ENCODE measurements at places on chromosomes 4 and X.

DNA sequence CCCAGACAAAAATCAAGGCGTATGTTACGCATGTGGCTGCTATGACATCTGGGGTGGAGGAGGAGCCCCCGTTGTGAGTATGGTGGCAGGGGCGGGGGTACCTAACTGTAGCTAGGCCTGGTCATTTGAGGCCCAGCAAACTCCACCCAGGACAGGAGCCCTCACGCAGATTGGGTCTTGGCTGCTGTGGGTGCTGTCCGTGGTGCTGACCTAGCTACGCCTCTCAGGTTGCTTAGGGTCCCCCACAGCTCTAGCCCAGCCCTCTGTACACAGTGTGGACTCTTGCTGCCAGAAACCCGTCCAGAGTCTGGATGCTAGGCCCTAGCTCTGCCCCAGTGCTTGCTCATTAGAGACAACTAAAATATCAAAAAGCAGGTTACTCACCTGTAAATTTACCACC lies 146.7 kb upstream of the PSAPL1 start:
- no peak for DNase-seq

GRCh38 chrX:68897118-68897945 lies 68.5 kb downstream of the EFNB1 start:
- DNase-seq = no peak

- no peak for DNase-seq
These were observed 4.3 kb downstream of the IL1RAPL1 start for GRCh38 chrX:28591542-28591941.

GRCh38 chrX:130097507-130098209 lies 12.6 kb downstream of the ELF4 start:
- no peak for DNase-seq

DNA sequence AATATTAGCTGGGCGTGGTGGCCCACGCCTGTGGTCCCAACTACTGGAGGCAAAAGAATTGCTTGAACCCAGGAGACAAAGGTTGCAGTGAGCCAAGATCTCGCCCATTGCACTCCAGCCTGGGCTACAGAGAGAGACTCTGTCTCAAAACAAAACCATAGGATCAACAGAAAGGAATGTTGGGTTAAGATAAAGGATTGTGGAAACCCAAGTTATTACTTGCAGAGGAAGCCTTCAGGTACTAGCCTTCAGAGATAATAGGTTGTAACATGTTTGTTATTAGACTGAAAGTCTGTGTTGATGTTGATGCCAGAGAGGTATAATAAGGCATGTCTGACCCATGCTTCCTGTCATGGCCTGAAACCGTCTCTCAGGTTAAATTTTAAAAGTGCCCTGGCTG lies 16.9 kb downstream of the SSX5 start:
- DNase-seq = no peak

DNA sequence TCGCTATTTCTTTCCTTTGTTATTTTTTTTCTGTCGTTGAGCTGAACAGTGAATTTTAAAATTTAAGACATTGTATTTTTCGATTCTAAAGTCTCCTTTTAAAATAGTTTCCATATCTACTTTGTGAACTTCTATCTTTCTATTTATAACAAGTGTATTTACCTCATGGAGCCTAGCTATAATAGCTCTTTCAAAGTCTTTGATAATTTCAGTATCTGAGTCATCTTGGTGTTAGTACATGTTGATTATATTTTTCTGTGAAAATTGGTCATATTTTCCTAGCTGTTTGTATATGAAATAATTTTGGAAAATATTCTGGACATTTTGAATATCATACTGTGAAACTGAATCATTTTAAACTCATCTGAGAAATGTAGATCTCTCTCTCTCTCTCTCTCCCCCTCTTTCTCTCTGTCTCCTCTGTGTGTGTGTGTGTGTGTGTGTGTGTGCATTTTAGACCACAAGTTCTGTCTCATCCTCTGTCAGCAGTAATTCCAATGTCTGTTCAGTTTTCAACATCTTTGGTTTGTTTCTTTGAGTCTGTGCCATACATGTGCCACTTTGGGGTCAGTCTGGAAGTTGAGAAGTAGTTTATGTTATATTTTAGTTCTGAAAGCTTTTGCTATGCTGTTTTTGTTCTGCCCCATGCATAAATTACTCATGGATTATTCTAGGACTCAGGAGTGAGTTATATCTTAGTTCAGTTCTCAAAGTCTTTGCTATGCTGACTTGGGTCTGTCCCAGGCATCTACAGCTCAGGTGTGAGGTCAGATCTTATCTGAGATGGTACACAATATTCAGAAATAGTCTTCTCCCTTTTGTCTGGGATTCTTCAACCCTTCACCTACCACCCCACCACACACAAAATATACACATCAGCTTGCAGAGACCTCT lies 366.4 kb upstream of the CASK start:
- DNase-seq = no peak

DNA sequence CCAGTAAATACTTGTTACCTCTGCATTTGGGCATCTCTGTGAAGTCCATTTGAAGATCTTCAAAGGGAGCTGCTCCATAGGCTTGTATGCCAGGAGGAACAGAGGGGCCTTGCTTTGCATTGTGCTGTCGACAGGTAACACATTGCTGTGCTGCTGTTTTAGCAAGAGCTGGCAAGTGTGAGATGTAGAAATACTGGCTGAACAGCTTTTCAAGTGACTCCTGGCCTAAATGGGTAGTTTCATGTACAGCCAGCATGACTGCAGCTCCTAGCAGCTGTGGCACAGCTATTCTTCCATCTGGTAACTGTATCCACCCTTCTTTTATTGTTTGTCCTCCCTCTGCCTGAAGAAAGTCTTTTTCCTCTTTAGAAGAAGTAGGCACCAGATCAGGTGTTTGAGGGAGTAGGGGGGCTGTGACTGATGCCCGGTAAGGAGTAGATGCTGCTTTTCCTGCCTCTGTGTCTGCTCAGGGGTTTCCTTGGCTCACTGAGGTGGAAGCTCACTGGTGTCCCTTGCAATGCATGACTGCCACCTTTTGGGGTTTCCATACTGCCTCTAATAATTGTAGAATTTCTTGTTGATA lies 965.3 kb downstream of the CCSER1 start:
- no peak for DNase-seq

DNA sequence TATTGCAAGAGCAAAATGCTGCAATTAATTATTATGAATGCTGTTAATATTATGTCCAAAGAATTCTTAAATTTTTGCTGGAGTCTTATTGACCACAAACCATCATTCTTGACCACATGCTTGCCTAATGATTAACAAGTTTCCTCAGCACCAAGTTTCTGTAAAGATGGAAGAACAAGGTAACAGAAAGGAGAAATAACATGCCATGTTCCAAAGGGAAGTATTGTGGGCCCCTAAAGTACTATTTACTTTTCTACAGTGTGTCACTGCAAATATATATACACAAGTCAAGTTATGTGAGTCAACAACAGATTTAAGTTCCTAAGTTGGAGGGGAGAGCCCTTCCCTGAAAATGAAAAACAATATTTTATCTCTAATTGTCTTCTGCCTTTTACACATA lies 20.6 kb downstream of the FAM47E start:
- DNase-seq = no peak

All from HT1080 (cell line).